ENCODE measurements at places on chromosomes 1 and 21. TPM values are rescaled to one million over a fixed set of nuclear protein-coding genes. Genes with fewer than 3 reads are reported as not detected.

DNA sequence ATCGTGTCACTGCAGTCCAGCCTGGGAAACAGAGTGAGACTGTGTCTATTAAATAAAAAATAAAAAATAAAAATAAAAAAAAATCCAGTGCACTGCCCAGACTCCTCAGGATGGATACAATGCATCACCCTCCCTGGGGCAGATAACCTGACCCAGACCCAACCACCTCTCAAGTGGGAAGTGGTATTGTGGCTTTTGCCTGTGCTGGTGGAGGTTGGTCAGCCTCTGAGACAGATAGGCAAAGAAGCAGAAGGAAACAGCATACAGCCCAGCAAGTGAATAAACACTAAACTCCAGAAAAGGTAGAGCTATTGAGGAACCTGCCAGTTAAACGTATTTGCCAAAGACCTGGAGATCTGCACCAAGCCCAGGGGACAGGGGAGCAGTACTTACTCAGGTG lies 22.0 kb downstream of the HHIPL2 start:
- no peak for DNase-seq

- DNase-seq, result no peak
These were observed 865 bp downstream of the PIGC start for GRCh38 chr1:172442843-172443565.

DNA sequence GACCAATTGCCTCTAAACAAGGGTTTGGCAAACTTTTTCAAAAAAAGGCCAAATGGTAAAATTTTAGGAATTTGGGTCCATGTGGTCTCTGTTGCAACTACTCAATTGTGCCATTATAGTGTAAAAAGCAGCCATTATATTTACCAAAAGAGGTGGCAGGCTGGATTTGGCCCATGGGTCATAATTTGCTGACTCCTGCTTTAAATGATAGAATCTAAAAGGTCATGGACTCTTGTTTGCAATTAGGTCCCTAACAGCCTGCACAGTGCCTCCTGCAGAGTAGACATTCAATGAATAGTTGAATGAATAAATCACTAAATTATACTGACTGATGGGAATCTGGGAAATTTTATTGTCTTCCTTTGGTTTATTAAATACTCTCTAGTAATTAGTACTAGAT lies 6.2 kb downstream of the BECN2 start:
- no peak for DNase-seq

DNA sequence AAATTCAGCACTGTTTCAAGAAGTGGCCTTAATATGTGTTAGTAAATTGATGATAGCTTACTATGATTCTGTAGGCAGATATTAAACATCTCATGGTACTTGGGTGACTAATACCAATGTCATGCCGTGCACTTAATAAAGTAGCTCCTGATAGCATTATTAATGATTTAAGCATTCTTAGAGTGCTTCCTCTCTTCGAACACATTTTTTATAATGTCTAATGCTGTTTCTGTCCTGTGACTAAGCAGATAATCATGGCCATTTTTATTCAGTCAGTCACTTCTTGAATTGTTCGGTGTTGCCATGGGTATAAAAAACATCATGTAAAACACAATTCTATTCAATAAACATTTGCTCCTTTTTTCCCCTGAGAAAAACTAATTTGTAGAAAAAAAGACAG lies 804.6 kb upstream of the ADGRL4 start:
- no peak for DNase-seq

The CELA3B gene
- not detected for total RNA-seq

The GJA8 gene
- total RNA-seq, result not detected

Measured in T-cell (primary cell).